Motor neuron (in vitro differentiated cells): ENCODE measurements at places on chromosomes 7 and 10.

GRCh38 chr10:16602104-16602775 is 80.6 kb upstream of the C1QL3 start:
- no peak for ATAC-seq

- peak; percentile 18 for ATAC-seq
Observed at GRCh38 chr7:122143376-122143750, 686 bp downstream of the AASS start.

DNA sequence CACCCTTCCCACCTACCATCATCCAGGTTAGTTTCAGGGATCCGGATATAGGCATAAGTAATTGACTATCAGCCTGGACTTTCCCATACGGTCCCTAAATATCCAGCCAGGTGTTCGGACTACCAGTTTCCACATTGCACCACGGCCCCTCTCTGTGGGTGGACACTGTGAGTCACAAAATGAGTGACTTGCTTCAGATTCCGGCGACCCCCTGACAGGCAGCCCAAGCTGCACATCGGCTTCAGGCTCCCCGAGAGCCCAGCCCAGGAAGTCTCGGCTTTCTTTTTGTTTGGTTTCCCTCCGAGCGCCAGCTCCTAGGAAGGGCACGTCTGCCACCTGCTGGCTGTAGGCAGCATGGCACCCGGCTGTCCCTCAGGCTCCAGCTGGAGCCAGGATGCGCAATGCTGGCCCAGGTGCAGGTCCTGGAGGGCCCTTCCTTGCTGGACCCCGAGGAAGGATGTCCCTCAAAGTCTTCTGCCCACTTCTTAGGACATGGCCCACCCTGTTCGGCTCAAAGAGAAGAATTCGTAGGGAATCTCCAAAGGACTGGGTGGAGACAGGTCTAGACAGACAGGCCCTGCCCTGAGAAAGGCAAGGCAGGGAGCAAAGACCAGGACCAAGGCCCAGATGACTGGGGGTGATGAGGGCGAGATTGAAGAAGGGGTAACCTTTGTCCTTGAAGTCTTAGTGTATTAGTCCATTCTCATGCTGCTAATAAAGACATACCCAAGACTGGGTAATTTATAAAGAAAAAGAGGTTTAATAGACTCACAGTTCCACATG is 10.6 kb downstream of the HABP2 start:
- peak; percentile 94 for ATAC-seq

DNA sequence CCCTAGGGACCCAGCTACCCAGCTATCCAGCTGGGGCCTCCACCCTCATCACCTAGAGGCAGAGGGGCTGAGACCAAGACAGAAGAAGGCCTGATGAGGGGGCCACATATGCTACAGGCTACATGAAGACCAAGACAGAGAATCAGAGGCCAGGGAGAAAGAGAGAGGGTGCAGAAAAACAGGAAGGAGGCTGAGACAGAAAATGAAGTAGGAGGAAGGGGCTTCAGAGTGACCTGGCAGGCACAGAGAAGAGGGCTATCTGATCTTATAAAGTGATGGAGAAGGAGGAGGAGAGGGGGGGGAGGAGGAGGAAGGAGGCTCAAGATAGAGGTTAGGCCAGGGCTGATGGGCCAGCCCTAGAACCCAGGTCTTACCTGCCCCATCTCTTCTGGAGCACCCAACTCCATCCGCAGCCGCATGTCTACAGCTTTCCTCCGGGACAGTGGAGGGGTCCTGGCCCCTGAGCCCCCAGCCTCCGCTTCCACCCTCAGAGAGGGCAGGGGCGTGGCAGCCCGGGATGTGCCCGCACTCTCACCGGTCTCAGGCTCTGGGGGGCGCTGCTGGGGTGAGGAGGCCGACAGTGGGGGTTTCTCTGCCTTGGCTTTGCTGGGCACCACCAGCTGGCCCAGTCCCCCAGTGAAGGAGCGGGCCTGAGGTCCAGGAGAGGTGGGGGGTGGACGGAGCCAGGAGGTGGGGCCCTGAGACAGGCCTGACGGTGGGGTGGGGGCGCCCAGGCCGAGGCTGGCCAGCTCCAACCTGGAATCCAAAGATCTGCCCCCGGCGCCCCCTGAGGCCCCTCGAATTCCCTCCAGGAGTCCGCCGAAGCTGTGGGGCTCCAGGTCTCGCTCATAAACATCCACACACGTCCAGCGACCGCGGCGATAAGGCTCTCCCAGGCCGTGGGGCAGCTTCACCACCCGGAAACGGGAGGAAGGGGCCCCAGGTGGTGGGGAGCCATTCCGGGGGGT is 1.8 kb downstream of the TSC22D4 start:
- no peak for ATAC-seq

GRCh38 chr7:85016286-85016685 is 170.6 kb downstream of the SEMA3D start:
- ATAC-seq: peak; percentile 42

DNA sequence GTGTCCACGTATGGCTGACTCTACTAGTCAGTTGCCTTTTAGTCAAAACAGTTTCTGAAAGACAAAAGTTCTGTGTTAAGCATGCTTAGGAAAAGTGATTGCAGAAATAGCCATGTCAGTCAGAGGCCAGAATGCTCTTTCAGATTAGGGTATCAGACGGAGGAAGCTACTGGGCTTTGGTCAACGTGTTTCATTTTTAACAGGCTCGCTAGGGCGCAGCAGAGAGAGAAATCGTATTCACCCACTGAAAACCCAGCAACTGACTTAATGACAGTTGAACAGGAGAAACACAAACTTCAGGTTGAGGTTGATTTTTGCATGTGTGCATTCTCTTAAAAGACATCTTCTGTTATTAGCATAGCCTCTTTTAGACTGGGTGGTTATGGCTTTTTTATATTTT is 322.6 kb upstream of the KIAA1217 start:
- ATAC-seq: no peak

- ATAC-seq: no peak
Observed at GRCh38 chr7:149859876-149860275, 13.9 kb upstream of the ATP6V0E2 start.

- no peak for ATAC-seq
Observed at GRCh38 chr7:37449621-37450020, 957 bp upstream of the ELMO1 start.

GRCh38 chr10:78300526-78300925 is 266.9 kb downstream of the RPS24 start:
- ATAC-seq: no peak

DNA sequence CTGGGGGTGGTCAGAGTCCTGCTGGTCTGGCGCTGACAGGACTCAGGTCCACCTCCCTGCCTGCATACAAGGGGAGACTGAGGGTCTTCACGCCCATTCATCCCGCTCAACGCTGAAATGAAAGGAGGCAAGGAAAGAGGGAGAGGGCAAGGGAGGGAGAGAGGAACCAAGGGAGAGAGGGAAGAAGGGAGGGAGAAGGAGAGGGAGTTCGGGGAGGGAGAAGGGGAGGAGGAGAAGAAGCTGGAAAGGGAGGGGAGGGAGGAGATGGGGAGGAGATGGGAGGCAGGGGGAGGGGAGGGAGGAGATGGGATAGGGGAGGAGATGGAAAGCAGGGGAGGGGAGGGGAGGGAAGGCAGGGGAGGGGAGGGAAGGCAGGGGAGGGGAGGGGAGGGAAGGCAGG is 69.4 kb upstream of the INPP5A start:
- no peak for ATAC-seq

GRCh38 chr10:9868499-9868898 is 1149.2 kb upstream of the CELF2 start:
- no peak for ATAC-seq
